ENCODE measurements at places on chromosomes 12 and 14.

- no peak for DNase-seq
Observed at GRCh38 chr14:97536421-97536820, 739.2 kb downstream of the VRK1 start.

GRCh38 chr14:77302926-77303325, 17.8 kb downstream of the POMT2 start:
- DNase-seq: no peak

DNA sequence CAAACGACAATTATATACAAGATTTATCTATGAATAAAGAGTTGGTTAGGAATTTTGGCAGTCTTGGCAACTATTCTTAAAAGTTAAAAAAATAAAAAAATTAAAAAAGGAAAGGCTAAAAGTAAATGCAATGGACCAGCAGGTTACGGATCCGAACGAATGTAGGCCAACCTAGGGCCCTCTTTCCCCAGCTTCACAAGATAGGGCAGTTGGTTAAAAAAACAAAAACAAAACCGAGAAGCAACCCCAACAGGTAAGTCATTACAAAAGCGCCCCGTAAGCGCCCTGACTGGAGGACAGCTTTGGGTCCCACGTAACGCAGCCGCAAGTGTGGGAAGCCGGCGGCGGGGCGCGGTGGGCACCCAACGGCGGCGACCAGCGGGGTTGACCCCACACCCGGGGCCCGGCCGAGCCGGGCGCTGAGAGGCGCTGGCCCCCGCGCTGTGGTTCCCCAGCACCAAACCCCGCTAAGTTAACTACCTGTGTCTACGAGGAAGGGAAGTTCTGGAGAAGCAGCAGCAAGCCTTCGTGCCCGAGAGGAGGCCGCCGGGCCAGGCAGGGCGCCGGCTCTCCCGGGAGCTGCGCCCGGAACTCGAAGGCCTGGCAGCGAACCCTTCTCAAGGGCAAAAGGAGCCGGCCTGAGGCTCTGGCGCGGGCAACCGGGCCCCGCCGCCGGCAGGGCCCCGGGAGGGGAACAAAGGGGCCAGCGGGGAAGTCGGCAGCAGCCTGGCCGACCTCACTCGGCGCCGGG, 882 bp downstream of the HECTD1 start:
- DNase-seq: peak; percentile 7

DNA sequence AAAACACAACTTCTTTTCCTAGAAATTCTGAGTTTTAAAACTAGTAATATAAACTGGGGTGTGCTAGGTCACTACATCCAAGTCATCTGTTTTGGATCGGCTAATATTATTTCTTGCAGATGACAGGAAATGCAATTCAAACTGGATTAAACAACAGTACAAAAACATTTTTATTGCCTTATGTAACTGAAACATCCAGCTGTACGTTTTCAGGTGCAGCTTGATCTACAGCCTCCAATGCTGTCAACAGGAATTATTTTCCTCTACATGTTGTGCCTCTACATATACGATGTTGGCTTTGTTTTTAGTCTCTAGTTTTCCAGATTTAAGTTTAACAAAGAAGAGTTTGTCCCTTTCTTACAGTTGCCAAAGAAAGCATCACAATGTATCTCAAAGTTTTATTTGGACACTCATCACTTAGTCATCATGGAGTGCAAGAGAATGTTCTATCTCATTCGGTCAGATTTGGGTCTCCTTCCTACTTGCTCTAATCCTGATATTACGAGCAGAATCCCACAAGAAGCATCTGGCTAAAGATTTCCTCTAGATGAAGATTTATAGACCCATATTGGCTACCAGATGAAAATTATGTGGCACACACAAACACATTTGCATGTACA, 326.7 kb downstream of the SLC6A15 start:
- DNase-seq: no peak

- no peak for DNase-seq
Observed at GRCh38 chr14:64502456-64502855, 1.2 kb downstream of the ZBTB25 start.

DNA sequence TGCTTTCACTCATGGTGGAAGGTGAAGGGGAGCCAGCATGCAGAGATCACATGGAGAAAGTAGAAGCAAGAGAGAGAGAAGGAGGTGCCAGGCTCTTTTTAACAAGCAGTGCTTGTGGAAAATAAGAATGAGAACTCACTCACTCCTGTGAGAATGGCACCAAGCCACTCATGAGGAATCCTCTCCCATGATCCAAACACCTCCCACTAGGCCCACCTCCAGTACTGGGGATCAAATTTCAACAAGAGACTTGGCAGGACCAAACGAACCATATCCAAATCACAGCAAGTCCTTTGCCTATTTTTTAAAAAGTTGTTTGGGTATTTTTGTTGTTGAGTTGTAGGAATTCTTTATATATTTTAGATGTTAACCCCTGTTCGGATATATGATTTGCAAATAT, 245.9 kb upstream of the ARID2 start:
- no peak for DNase-seq

- no peak for DNase-seq
Observed at GRCh38 chr14:23537351-23538049, 14.1 kb downstream of the ZFHX2 start.

- DNase-seq: no peak
Observed at GRCh38 chr12:79983492-79983891, 48.6 kb upstream of the PPP1R12A start.

GRCh38 chr14:52987514-52987913, 36.7 kb upstream of the FERMT2 start:
- DNase-seq: no peak

DNA sequence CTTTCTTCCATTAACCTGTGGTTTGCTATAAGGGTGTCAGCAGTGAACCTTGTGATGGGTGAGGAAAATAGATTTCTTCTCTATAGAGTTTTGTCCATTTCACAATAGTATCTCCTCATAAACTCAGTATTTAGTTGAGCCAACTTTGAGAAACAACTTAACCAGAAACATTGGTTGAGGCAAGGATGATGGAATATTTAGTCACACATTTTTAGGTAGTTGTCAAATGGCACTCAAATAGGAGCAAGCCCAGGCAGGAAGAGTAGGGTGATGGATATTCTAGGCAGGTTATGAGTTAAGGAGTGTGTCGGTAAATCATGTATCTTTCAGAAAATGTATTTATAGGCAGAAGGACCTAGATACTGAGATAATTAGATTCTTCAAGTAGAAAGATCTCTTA, 1267.6 kb downstream of the SLC16A7 start:
- no peak for DNase-seq

DNA sequence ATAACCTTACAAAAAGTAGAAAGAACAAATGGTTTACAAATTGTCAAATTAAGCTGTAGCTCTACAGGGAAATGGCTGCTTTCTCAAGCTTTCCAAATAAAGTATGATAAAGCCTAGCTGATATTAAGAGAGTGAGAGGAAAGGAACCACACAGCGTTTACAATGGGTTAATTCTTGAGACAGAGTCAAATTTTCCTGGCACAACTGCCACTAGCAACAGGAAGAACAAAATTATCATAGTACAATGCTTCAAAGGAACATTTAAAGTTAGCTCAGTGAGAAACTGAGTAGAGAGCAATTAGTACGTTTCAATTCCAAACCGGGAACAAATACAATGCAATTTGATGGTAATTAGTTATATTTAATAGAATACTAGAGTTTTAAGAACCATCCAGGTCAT, 116.0 kb downstream of the PPP1R12A start:
- DNase-seq: peak; percentile 57

GRCh38 chr12:28027328-28027727, 54.8 kb upstream of the PTHLH start:
- no peak for DNase-seq

DNA sequence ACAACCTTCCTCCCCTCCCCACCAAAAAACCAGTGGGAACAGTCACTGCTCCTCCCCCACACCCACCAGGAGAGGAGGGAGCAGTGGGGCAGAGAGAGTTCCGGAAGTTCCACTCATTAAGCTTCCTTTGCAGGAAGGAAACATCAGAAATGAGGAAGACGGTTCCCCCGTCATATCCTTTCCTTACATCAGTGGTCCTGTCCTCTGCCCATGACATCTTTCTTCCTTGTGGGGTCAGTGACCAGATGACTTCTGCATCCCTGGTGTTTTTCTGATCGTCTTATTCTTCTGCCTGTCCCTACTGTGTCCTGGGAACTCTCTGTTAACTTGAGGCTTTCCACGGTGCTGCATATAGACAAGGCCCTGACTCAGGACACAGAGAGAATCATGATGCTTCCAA, 40.8 kb upstream of the SPTLC2 start:
- DNase-seq: no peak

- DNase-seq: no peak
Observed at GRCh38 chr14:100332071-100332639, 9.0 kb downstream of the SLC25A47 start.

DNA sequence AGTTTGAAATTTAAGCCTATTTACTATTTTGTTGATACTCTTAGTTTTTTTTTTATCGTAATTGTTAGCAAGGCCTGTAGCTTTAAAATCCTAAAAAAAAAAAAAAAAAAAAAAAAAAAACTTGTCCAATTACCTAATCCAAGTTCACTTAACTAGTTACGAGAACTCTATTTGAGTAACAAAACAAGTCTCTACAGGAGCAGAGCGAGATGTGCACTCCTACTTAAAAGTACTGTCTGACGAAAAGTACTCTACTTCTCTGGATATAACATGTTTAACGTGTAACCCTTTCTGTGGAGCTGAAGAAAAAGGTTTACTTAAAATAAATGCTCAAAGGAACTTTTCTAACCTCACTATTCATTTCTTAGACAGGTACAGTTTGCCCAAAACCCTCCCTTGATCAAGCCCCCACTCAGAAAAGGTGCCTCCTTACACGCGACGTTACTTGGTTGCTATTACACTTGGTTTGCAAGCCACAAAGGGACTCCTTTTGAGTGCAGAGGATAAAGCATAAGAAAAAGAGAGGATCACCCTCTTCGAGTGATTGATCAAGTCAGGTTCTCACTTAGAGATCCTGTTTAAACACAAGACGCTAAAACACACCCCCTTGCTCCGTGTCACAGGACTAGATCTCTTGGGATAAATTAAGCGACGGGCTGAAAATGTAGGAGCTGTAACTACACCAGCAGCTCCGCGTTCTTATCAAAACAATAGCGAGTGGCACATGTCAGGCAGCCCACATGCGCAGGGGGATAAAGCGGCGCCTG, 2.2 kb downstream of the BAZ1A start:
- DNase-seq: no peak

DNA sequence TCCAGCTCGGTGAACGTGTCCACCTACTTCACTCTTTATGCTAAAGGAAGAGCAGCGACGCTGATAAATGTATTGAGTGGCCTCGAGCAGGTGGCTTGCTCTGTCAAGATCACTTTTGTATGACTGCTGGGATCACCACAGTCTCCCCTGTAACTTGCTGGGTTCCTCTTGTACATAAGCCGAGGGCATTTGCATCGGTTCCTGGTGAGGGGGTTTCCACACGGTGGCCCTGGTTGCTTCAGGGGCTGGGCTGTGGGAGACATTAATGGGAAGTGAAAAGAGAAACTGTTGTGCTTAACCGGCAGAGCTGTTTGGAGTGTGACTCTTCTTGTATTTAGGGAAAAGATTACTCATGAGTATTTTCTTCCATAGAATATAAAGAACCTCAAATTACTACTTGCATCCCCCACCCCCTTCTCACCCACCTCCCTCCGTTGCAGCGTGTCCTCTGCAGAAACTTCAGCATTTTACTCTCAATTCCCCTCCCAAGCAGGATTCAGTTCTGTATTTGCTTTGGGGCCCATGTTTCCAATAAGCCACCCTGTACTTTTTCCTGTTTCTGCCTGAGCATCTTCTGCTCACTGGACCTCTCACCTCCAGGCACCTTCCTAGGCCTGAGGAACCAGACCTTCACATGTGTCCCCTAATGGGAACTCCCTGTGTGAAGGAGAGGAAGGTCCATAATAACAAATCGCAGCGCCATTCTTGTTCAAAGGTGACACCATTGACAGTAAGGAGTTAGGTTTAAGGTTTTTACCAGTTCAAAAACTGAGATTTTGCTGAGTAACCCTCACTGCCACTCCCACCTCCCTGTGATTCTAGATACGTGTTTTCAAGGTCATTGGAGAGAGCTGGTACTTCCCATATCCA, 187.0 kb downstream of the ETV6 start:
- no peak for DNase-seq

Data from heart right ventricle (tissue), 16 donors.